ENCODE measurements at places on chromosomes 1 and 21. TPM values are rescaled to one million over a fixed set of nuclear protein-coding genes. Genes with fewer than 3 reads are reported as not detected.

The HOOK1 gene
- 27.1 TPM for polyA plus RNA-seq

The CDA gene
- polyA plus RNA-seq: 7.1 TPM

The IQGAP3 gene
- polyA plus RNA-seq: 0.09 TPM

The FAM43B gene
- not detected for polyA plus RNA-seq
